ENCODE measurements at places on chromosomes 7 and 10. TPM values are rescaled to one million over a fixed set of nuclear protein-coding genes. Genes with fewer than 3 reads are reported as not detected.

- no peak for DNase-seq
These were observed 26.3 kb downstream of the GAD2 start for GRCh38 chr10:26242706-26243350.

DNA sequence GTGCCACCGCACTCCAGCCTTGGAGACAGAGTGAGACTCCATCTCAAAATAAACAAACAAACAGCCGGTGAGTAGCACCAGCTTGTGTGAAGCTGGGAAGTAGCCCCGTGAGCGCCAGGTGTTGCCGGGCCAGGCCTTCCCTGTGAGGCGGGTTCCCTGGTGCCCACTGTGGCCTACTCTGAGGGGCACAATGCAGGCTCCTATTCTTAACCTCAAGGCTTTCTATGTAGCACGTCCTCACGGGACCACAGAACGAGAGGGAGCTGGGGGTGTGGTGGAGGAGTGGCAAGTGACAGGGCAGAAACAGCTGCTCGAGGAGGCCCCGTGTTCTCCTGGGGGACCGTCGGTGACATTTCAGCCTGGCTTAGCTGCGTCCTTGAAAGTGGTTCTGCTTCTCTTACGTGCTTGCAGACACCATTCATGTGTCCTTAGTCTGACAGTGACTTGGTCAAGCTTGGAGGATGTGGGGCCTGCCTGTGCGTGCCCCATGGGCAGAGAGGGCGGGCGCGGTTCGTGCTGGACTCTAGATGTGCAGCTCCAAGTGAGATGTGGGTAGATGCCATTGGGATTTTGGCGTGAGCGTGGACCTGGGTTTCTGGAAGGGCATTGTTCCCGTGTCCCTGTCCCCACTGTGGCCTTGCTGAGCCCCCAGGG, 116.6 kb downstream of the NKX6-2 start:
- no peak for DNase-seq

The ACSM6 gene
- total RNA-seq = not detected

DNA sequence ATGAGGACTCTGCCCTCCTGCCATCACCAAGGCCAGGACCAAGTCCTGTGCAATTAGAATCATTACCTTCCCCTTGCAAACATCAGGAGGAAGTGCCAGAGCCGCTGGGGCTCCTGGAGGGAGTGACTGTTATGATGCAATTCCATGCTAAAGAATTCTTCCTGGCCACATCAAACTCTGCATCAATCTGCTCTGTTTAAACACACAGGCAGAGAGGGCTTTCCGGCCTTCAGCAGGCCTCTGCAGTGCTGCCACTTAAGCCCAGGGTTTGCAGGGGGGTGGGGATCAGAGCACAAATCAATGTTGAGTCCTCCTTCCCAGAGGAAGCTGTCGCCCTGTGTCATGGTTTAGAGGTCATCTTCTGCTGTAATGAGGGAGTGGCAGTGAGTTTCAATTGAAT, 58.1 kb downstream of the CTBP2 start:
- DNase-seq = no peak
